ENCODE measurements at places on chromosomes 5 and 9.
A peak's percentile ranks its signal among the peaks of the same experiment; 100 is the strongest.

DNA sequence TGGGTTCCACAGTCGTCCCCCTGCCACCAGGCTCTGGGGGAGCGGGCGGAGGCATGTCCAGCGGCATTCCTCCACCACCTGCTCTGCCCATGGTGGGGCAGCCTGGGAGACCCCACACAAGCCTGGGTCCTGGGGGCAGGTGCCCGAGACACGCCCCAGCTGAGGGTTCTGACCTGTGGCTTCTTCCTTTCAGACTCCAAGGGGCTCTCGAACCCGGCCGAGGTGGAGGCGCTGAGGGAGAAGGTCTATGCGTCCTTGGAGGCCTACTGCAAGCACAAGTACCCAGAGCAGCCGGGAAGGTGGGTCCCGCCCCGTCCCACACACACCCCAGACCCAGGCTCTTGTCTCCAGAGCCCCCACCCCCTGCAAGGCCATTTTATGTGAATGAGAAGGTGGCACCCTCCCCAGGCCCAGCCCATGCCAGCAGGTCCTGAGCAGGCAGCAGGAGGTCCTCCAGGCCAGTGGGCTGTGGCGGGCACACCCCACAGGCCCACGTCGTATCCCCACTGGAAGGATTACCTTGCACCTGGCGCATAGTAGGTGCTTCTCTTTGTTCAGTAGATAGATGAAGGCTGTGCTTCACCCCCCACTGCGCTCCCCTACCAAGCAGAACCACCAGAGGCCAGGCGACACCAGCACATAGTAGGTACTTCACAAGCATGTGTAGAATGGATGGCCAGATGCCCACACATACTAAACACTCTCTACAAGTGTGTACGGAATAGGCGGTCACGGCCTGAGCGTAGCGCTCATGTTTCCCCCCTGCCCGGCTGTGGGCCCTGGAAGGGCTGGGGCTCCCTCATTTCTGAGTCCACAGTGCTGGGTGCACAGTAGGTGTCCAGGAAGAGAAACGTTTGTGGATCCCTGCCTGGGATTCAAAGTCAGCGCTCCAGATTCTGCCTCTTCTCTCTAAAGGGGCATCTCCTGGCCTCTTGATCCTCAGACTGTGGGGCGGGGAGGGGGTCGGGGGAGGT lies 107.9 kb downstream of the RXRA start:
- no peak for DNase-seq

GRCh38 chr9:107711542-107711941 lies 222.0 kb upstream of the KLF4 start:
- DNase-seq: no peak

DNA sequence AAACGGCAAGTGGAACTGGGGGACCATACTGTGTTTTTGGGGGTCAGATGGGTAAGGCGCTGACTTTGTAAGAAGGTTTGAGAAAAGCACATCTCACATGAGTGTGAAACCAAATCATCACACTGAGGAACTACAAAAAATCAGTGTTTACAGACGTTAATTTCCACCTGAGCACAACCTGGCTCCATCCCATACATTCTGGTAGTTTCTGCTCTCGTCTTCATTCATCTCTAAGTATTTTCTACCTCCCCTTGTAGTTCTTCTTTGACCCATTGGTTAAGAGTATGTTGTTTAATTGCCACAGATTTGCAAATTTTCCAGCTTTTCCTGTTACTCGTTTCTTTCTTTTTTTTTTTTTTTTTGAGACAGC lies 8.9 kb upstream of the DPP7 start:
- no peak for DNase-seq

GRCh38 chr5:113162770-113163169 lies 186.2 kb downstream of the DCP2 start:
- no peak for DNase-seq

GRCh38 chr5:157342822-157343402 lies 77.0 kb downstream of the CYFIP2 start:
- no peak for DNase-seq

DNA sequence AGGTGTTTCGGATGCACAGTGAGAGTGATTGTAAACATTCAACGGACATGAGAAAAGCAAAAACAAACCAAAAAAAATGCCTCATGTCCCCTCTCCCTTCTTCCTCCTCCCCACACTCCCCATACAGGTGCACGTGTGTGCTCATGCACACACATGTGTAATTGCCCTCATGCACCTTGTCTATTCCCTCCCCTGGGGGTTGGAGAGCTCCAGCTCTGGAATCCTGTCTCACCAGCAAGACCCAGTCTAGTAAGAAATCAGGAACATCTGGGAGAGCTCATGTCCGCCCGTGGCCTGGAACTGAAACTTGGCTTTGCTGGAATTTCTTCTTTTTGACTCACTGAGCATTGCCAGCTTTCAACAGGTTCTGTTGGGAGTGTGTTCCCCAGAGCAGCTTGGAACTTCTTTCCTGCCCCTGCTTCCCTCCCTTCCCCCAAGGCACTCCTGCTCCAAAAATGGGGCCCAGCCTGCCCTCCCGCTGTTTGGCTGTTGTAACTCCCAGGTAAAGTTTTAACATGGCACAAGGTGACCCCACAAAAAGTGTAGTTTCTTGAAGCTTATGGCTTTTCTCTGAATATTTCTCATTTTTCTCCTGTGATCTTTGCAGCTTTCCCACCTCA lies 190.1 kb downstream of the NR3C1 start:
- no peak for DNase-seq

- DNase-seq: no peak
These were observed 109.8 kb downstream of the HMHB1 start for GRCh38 chr5:143921525-143922311.

GRCh38 chr5:175691761-175692160 lies 33.9 kb downstream of the HRH2 start:
- peak; percentile 37 for DNase-seq

- no peak for DNase-seq
These were observed 44.0 kb upstream of the IER5L start for GRCh38 chr9:129221979-129222635.

GRCh38 chr5:111367115-111367514 lies 142.9 kb downstream of the CAMK4 start:
- DNase-seq: no peak

- DNase-seq: no peak
These were observed 60.6 kb downstream of the DIAPH1 start for GRCh38 chr5:141558150-141558549.

DNA sequence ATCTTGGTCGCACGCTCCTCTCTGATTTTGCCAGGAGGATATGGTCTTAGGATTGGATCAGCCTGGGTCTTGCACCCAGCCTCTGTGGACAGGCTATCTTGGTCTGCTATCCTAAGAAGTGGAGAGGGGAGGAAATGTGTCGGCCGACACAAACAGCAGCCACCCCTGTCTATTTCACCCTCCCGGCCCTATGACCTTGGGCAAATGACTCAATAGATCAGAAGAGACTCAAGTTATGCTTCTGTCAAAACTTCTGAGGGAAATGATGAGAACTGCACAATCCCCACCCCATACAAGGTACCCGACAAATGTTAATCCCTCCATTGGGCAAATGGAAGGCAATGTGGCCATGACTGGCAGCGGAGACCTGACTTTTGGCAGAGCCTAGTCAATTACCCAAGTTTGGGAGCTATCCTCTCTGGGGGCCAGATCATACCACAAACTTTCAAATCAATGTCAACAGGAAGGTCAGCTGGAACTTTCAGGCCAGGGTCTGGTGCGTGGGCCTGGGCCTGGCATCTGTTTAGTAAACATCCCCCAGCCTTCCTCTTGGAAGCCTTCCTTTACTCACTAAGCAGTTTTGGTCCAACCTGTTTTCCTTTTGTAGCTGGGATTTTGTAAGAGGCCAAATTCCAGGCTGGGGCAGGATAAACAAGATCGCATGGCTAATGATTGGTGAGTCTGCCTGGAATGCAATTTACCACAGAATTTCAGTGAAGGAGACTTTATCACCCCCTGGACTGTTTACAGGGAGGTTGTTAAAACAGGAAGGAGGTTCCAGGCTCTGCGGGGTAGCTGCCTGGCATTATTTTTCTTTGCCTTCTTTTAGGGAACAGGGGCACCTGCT lies 64.2 kb upstream of the CPEB4 start:
- DNase-seq: no peak

GRCh38 chr5:80156156-80156555 lies 99.7 kb downstream of the SERINC5 start:
- DNase-seq: no peak

DNA sequence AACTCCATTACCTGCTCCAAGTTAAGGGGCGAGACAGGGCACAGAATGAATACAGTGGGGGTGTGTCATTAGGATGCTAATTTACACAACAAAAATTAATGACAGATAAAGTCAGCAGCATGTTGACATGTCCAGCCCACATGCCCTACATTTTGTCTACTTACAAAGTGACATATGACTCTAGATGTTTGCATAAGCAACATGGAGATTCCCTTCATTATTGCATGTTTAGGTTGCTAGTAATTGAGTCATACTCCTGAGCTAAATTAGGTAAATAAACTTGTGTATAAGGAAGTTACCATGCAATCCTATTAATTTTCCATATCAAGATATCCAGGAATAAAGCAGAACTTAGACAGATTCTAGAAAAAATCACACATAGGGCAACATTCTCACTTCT lies 232.2 kb downstream of the PDE4D start:
- no peak for DNase-seq

All from posterior cingulate gyrus (tissue), 11 donors.